Activated CD4-positive, alpha-beta T cell treated with anti-CD3 and anti-CD28 coated beads for 1 hour (primary cell): ENCODE measurements at places on chromosomes 5 and 9.

GRCh38 chr5:56817263-56818014, 2.1 kb downstream of the MAP3K1 start:
- DNase-seq, result no peak

DNA sequence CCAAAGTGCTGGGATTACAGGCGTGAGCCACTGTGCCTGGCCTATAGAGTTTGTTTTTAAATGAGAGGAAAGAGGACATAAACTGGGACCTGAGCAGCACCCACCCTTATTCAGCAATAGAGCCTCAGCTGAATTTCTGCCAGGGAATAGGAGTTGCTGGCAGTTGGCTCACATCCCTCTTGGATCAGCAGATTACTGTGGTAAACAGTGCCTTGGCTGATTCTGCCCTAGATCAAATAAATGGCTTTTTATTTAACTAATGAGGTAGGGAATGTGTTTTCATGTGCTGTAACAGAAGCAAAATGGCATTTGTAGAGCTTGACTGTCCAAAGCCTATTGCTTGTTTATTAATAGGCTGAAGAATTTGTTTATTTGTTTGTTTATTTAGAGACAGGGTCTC, 2.1 kb downstream of the ARHGEF37 start:
- no peak for DNase-seq

GRCh38 chr5:89396278-89396954, 513.4 kb upstream of the MEF2C start:
- DNase-seq, result no peak

- DNase-seq, result no peak
These were observed 25.6 kb downstream of the STK10 start for GRCh38 chr5:172162323-172162986.

DNA sequence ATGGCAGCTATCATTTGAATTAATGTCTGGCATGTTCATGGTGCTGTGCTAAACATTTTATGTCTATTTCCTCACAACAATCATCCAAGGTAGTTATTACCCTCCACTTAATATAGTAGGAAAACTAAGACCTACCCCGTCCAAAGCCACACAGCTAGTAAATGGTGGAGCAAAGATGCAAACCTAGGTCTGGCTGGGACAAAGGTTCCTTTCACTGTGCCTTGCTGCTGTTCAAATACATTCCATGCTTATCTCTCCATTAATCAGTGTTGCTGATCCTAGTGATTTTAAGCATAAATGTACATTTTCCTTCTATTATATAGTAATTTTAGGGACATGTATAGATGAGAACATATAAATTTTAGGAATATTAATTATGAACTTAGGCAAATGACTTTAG, 38.7 kb downstream of the CCDC125 start:
- no peak for DNase-seq

DNA sequence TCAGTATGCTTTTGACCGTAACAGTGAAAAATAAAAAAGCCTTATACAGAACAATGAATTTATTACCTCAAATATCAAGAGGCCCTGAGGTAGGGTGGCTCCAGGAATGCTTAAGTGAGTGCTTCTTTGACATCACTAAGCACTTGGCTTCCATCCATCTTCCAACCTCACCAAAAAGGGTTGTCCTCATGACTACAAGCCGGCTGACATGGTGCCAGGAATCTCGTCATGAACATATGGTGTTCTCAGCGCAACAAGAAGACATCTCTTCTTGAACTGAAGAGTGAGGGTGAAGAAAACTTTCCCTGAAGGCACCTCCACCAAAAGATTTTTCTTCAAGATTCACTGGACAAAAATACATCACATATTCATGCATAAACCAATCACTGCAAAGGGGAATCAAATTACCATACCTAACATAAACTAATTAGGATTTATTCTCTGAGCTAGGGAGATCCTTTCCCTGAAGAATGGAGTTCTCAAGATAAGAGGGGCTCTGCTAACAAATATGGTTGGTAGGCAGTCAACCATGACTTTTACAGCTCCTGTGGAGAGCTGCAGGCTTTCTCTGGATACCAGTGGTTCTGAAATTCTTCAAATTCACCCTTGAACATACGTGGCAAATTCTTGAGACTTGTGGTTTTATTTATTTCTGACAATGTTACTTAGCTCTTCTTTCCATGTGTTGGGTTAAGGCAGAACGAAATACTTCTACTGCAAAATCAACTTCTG, 49.5 kb downstream of the AGXT2 start:
- DNase-seq, result no peak

GRCh38 chr5:178542455-178542854, 47.7 kb downstream of the COL23A1 start:
- no peak for DNase-seq
